CD4-positive, alpha-beta T cell treated with Interleukin-6 at 100 ng/mL for 8 hours (primary cell): ENCODE measurements at places on chromosomes 4 and X.

DNA sequence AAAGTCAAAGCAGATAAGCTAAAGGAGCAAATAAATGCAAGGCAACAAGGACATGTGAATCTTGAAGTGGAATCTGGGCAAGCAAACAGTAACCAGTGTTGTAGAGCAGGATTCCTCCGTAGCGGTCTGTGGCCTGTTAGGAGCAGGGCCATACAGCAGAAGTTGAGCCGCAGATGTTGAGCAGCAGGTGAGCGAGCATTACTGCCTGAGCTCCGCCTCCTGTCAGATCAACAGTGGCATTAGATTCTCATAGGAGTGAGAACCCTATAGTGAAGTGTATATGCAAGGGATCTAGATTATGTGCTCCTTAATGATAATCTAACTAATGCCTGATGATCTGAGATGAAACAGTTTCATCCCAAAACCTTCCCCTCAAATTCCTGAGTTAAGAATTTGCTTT lies 550.7 kb downstream of the ADGRL3 start:
- no peak for DNase-seq

- no peak for DNase-seq
Measured at GRCh38 chrX:35733879-35734278, 64.3 kb upstream of the MAGEB16 start.

DNA sequence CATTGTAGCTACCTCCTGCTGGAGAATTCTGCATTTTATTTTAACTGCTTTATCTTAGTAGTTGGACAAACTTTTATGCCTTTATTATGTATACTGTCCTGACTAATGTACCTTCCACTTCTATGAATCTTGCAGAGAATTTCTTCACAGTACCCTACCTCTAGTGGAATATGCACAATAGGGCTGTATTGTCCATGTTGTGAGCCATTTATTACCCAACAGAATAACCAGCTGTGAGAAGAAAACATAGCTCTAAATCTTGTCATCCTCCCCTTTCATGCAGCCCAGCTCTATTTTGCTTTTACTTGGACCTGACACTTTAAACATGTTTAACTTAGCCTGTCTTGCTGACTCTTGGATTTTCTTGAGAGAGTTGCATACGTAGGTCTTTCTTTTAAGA lies 56.2 kb downstream of the MCUB start:
- DNase-seq = no peak

DNA sequence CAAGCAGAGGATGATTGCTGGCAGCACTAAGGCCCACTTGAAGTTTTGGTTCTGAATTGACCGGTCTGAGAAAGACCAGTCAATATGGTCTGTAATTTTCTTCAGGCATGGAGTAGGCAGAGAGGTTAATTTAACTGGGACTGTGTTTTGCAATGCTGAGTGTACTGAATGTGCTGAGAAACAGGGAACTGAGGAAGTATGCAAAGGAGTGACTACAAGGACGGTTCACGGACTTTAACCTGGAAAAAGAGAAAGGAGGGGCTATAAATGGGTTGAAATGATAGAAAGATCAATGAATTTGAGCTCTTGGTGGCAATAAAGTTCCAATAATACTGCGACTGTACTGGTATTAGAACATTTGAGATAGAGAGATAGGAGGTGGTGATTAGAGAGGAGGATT lies 84.5 kb downstream of the MAGEB17 start:
- no peak for DNase-seq

DNA sequence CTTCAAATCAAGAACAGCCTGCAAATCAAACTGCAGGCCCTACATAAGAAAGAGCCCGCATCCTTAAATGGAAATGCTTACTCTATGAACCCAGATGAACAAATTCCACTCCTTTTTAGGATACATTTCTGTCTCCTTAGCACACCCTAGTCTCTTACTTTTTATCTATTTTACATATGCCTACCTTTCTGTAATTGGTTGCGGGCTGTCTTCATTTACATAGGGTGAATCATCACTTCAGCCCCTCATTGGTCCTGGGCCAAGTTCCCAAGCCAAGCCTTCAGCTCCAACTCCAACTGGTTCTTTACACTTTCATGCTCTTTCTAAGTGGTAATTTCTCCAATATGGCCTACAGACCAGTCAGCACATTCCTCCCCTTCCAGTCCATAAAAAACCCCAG lies 219.3 kb downstream of the TRAM1L1 start:
- DNase-seq = no peak

DNA sequence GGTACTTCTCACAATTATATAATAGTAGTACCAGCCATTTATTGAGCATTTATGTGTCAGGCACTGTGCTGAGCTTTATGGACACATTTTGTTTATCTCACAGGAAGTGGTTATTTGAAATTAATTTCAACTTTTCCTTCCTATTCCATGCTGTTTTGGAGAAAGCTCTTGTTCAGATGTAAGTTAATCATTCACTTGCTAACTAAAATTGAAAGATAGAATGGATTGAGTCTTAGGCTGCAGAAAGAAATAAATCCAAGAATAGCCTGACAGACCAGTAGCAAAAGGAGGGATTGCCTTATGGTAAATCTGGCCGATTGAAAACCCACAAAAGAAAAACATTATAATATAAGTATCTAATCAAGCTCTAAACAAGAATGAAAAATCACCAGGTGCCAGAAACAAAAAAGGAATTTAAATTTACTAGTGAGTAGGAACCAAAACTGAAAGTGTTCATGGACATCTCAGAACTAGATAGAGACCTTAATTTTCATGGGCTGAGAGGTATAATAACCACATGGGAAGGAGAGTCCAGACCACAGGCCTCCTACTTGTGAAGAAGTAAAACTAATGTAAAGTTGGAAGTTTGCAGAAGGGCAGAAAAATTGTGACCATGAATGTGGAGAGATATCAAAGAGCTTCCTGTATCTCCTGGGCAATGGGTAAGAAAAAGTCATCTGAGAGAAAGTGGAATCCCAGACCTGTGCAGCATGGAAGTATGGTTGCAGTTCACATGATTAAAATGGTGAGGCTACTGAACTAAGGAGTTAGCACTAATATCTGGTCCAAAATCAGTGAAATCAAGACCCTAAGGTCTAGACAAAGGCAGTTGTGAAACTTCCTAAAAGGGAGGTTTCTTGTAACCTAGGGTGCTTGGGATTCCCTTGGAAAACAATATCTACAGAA lies 38.0 kb downstream of the RADX start:
- DNase-seq = no peak

- no peak for DNase-seq
Measured at GRCh38 chrX:56853436-56853835, 124.4 kb downstream of the NBDY start.

DNA sequence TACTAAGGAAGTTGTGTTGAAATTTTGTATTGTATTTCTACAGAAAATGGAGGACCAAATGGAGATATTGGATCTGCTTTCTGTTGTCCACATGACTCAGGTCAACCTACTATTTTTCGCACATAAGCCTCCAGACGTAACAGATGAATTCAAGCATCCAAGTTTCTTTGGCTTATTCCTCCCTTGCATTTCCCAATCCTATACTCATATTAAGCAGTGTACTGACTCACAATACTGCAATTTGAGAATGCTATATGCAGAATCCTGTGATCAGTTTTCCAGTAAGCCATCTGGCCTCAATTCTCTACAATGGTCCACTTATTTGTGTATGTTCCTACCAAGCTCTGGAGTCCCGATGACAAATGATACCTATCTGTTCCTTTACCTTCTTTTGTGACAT lies 75.7 kb downstream of the ASB9 start:
- no peak for DNase-seq

DNA sequence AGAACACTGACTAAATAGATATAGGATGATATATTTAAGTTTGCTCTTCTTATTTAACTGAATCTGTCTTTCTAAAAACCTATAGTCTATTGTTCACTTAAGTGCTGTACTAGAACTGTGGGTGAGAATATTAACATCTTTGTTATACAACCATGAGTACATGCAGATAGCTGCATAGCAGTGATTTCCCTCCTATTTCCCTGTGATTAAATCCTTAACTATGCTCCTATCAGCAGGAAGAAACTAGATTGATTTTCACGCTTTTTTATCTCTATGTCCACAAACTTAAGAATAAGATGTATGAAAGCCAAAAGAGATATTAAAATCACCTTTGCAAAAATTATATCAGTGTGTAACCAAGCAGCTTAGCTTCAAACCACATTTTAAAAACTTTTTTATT lies 11.3 kb upstream of the UGT2A3 start:
- no peak for DNase-seq

DNA sequence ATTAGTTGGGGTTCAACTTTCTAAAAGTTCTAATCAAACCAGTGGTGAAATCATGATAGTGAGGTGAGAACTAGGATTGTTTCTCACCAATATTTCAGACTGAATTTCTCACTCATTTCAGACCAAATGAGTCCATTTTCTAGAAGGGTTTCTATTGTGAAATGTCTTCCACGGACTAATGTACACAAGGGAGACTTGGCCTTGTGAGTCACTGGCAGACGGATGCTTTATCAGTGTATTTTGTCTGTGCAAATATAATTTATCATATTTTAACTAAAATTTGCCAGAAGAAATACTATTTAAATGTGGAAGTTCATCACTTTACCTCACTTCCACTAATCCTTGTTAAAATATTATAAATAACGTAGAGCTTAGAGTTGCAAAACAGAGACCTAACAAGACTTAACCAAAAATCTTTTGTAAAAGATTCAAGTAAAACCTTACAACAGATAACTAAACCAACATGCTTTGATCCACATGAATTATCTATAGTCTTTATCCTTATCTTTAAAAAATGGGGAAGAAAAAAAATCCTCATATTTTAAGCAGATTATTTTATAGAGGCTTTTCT lies 506.0 kb upstream of the FAM241A start:
- DNase-seq = no peak

- DNase-seq = peak; percentile 48
Measured at GRCh38 chr4:121192480-121192879, 28.4 kb upstream of the TNIP3 start.

- no peak for DNase-seq
Measured at GRCh38 chr4:54723820-54724219, 66.1 kb downstream of the KIT start.

DNA sequence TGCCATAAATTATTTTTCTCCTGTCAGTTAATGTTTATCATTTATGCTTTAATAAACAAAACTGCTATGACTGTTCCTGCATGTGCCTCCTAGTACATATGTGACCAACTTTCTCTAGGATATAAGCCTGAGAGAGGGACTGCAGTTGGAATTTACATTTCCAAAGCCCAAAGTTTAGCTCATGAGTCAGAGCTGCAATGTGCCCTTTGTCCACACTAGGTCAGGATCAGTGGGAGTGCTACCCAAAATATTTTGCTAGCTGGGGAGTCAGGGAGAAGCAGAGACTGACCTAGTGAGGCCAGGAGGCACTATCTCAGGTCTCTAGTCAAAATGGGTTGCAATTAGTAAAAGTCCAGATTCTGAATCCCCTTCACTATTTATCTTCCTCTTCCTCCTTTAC lies 92.7 kb downstream of the AR start:
- no peak for DNase-seq

DNA sequence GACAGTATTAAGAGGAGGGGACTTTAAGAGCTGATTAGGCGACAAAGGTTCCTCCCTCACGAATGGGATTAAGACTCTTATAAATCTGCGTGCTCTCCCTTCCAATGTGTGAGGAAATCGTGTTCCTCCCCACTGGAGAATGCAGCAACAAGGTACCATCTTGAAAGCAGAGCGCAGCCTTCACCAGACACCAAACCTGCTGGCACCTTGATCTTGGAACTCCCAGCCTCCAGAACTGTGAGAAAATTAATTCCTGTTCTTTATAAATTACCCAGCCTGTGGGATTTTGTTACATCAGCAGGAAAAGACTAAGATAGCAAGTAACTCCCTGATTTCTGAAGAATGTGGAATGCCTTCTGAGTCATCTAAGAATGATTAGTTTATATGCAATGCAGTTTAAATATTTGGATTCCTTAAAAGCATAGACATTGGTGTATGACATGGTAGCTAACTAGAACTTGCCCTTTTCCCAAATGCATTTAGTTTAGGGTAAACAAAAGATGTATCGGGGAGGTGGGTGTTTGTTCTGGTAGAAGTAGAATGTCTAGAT lies 86.1 kb downstream of the USP46 start:
- no peak for DNase-seq

- DNase-seq = no peak
Measured at GRCh38 chr4:12178614-12179610, 750.2 kb upstream of the HS3ST1 start.

DNA sequence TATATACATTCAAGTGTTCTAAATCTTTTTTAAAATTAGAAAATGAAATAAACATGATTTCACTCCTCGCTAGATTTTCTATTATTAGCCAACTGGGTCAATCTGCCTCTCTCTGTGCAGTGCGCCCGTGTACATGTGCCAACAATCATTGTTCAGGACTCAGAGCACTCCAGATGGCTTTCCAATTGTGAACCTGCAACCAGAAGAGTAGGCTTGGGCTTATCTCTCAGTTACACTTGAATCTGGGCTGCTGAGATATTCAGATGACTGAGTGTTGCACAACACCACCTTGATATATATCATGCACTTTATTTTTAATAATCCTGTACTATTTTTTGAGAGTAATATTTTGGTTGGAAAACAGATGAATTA lies 184.0 kb upstream of the FSTL5 start:
- no peak for DNase-seq

- DNase-seq = no peak
Measured at GRCh38 chr4:16196482-16197393, 29.5 kb downstream of the TAPT1 start.

DNA sequence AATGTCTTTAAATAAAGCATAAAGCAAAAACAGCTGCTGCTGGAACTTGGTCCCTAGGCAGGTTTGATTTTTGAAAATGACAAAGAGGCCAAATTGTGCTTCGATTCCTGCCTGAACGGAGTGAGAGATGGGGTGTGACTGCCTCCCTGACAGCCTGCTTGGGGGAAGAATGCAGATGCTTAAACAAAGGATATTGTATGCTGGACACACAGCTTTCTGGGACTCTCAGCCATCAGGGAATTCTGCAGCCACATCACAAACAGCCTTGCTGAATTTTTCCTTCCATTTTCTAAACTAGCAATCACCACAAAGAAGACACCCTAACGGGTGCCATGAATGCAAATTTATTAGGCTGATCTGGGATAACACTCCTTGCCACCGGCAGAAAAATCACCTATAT lies 83.9 kb upstream of the CPEB2 start:
- no peak for DNase-seq

DNA sequence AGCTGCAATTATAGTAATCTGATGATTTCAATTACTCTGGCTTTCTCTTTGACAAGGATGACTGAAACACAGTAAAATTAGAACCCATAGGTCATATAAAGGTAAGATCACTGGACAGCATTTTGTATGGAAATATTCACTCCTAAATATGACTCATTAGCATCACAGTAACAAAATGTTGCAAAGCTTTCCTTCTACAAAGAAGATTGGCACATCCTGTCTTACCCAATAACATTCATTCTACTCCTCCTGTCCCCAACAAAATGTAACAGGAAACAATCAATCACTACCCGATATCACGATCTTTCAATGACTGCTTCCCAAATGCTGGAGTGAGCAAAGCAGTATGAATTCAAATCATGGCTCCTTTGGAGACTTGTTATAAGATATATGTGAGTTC lies 95.3 kb downstream of the FANCB start:
- DNase-seq = no peak
